ENCODE measurements at places on chromosomes 2 and 18. TPM values are rescaled to one million over a fixed set of nuclear protein-coding genes. Genes with fewer than 3 reads are reported as not detected.

MAP2 gene
- 0.60 TPM for total RNA-seq

AQP4 gene
- total RNA-seq = not detected

C2orf66 gene
- under 0.01 TPM for total RNA-seq

FBLN7 gene
- 0.47 TPM for total RNA-seq

GALNT13 gene
- not detected for total RNA-seq
